ENCODE measurements at places on chromosomes 11 and 22. TPM values are rescaled to one million over a fixed set of nuclear protein-coding genes. Genes with fewer than 3 reads are reported as not detected.

GRCh38 chr11:14218728-14219127 lies 140.3 kb downstream of the RRAS2 start:
- H3K36me3 ChIP-seq, result no peaks in the 10 kb centered on the region
- H3K27me3 ChIP-seq, result no peaks in the 10 kb centered on the region
- no peak overlapping the region for H3K27ac ChIP-seq
- no peak for DNase-seq
- no peaks in the 10 kb centered on the region for H3K4me1 ChIP-seq

DNA sequence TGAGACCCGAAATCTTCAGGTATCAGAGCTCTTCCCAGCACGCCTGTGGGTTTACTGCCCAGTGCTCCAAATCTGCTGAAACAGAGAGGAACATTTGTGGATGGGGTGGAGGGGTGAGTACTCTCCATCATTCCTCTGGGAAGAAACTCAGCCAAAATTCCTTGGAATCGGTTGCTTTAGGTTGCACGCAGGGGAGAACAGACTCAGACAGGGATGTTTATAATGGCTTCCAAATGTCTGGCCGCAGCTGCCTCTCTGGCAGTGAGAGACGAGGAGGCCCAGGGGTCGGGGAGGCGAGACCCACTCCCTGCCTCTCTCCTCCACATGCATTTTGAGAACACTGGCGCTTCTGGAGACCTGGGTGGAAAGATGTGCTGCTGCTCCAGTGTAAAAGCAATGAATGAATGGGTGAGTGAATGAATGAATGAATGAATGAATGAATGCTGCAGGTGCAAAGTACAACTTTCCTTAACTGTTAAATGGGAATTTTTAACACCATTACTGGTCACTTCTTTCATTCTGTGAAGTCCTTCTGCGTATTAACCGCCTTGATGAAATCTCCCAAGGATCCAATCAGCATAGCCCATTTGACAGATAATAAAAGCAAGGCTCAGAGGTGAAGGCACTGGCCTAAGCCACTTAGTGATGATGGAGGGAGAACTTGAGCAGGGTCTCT lies 437.4 kb downstream of the MIAT start:
- H3K4me1 ChIP-seq, result peaks cover 12% of the 10 kb centered on the region
- no peak overlapping the region for H3K4me3 ChIP-seq
- H3K27ac ChIP-seq, result no peak overlapping the region
- H3K36me3 ChIP-seq, result no peaks in the 10 kb centered on the region
- no peaks in the 10 kb centered on the region for H3K27me3 ChIP-seq

DNA sequence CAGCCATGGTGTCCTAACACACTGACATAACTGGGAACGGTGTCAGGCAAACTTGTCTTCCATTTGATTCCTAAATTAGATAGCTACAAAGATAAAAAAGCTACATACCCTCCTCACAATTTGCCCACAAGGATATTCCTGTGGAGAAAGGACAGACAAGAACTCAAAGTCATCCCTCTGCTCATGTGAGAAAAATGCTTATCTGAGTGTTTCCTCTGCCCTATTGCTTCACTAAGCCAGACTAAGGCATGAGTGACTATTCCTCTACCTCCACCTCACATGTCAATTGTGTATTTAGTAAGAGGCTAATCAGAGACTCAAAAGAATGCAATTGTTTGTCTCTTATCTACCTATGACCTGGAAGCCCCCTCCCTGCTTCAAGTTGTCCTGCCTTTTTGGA lies 247.7 kb downstream of the DDX10 start:
- H3K4me3 ChIP-seq, result no peak overlapping the region
- DNase-seq, result no peak
- no peaks in the 10 kb centered on the region for H3K36me3 ChIP-seq
- H3K4me1 ChIP-seq, result no peaks in the 10 kb centered on the region
- no peaks in the 10 kb centered on the region for H3K27me3 ChIP-seq
- H3K27ac ChIP-seq, result no peak overlapping the region

DNA sequence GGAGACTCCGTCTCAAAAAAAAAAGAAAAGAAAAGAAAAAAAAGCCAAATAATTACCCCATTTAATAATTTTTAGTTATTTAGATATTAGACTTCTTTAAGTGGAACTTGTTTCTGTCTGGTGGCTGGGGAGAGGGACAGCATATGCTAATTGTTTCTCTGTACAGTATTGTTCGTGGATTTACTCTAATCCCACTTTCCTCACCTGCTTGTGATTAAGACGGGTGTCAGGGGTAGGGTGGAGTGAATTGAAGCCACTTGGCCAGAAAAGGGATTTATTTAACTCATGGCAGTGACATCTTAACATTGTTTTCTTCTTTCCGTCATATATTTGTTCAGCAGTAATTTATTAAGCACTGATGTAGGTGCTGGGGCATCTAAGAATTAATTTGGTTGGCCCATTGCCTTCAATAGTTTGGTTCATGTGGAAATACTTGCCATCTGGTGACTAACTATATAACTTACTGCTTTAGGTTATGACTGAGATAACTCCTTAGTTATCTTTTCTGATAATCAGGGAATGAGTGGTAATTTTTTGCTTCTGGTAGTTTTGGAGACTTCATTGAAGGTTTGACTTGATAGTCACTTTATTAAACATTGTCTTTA lies 4.6 kb downstream of the TNRC6B start:
- H3K4me3 ChIP-seq, result no peak overlapping the region
- no peaks in the 10 kb centered on the region for H3K36me3 ChIP-seq
- DNase-seq, result no peak

DNA sequence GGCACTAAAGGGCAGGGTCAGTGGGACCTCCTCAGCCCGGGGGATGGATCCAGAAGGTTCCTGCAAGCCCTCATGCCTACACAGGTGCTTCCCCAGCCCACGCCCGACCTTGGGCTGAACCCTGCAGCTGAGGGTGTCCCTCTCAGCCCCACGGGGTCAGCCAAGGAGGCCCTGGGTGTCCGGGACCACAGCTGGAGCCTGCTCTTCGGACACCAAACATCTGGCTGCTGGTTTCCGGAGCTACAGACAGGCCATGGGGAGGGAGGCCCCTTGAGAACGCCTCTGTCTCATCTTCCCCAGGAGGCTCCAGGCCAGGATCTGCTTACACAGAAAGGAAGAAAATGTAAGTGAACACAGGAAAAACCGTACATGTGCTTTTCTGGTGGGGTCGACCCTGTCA lies 355.7 kb downstream of the MN1 start:
- no peaks in the 10 kb centered on the region for H3K36me3 ChIP-seq
- H3K27ac ChIP-seq, result no peak overlapping the region
- H3K4me3 ChIP-seq, result no peak overlapping the region
- H3K4me1 ChIP-seq, result no peaks in the 10 kb centered on the region
- H3K27me3 ChIP-seq, result no peaks in the 10 kb centered on the region

DNA sequence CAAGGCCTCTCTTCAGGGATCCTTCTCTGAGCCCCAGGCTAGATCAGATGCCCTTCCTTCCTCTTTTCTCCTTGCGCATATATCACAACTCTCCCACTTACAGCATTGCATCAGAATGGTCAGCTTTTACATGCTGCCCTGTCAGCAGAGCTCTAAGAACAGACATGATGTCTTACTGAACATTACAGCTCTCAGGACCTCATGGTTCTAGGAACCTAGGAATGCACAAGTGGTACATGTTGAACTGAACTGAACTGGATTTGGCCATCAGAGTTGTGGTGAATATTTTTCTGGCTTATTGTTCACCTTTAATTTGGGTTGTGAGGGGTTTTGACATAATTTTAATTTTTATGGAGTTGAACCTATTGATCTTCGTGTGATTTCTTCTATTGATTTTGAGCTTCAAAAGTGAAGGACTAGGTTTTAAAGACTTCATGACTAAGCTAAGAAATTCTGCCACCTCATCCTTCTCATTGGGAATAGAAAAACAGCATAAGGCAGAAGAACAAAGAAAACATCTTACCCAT lies 37.7 kb upstream of the SPON1 start:
- DNase-seq, result no peak
- H3K4me1 ChIP-seq, result no peaks in the 10 kb centered on the region
- no peaks in the 10 kb centered on the region for H3K36me3 ChIP-seq
- no peaks in the 10 kb centered on the region for H3K27me3 ChIP-seq

DNA sequence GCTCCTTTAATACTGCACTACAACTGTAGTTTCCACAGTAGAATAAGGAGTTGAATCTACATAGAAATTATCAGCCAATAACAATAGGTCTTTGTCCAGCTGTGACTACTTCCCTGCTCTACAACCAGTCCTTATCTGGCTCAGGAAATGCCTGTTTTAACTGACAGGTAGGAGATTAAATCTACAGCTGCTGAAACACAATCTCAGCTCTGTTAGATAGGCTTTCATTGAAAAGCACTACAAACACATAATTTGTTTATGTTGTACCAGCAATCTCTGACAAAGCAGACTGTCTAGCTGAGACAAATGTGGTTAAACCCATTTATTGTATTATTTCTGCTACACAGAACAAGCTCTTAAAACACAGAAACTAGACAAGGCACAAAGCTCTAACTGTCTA lies 230.0 kb downstream of the SOX6 start:
- H3K4me3 ChIP-seq, result no peak overlapping the region
- H3K27me3 ChIP-seq, result no peaks in the 10 kb centered on the region
- H3K36me3 ChIP-seq, result no peaks in the 10 kb centered on the region
- H3K27ac ChIP-seq, result no peak overlapping the region
- no peak for DNase-seq

- no peak overlapping the region for H3K4me3 ChIP-seq
- no peaks in the 10 kb centered on the region for H3K36me3 ChIP-seq
- no peak overlapping the region for H3K27ac ChIP-seq
- peaks cover 42% of the 10 kb centered on the region for H3K4me1 ChIP-seq
- DNase-seq, result no peak
Observed at GRCh38 chr11:46588915-46589314, 4.9 kb downstream of the AMBRA1 start.

DNA sequence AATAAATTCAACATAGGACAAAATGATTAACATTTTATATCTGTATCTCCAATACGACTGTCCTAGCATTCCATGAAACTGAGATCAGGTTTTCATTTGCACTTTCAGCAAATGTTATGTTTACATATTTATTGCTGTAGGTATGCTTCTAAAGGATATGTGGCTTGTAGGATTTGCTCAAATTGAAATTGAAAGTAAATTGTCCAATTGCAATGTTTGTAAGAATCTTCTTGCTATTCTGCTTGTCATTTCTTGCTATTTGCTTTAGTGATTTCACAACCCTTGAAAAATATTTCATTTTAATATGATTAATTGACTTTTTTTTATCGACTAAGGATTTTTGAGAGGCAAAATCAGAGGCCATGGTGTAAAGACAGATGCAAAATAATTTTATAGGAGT lies 904.2 kb upstream of the RAG2 start:
- no peaks in the 10 kb centered on the region for H3K36me3 ChIP-seq
- no peak overlapping the region for H3K4me3 ChIP-seq
- no peak for DNase-seq
- H3K4me1 ChIP-seq, result no peaks in the 10 kb centered on the region

- H3K4me3 ChIP-seq, result no peak overlapping the region
- H3K4me1 ChIP-seq, result no peaks in the 10 kb centered on the region
- no peak overlapping the region for H3K27ac ChIP-seq
Observed at GRCh38 chr11:129593098-129593497, 217.4 kb downstream of the BARX2 start.

DNA sequence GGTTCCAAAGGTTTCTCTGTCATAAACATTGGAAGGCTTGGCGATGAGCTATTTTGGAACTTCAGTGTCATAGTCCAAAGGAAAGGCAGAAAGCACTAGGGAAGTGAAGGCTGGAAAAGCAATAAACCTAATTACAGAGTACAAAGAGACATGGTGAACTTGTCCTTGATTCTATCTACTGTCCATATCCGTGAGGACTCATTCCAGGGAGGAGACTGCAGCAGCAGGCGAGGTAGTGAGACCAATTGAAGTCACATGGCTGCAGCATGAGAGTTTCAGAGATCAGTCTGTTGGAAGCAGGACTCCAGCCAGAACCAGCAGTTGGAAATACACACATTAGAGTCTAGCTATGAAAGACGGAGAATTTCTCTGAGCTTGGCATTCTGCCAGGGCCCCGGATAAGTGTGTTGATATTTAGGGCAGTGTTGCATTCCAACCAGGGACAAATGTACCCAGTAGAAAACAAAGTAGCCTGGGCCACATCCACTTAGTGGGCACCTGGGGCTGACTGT lies 54.1 kb upstream of the ARHGAP42 start:
- peaks cover 20% of the 10 kb centered on the region for H3K4me1 ChIP-seq
- no peak overlapping the region for H3K4me3 ChIP-seq
- no peak overlapping the region for H3K27ac ChIP-seq
- DNase-seq, result peak; percentile 73
- H3K27me3 ChIP-seq, result no peaks in the 10 kb centered on the region

C11orf42 gene
- not detected for total RNA-seq

TMEM151A gene
- total RNA-seq, result 0.36 TPM

TRPM5 gene
- total RNA-seq, result not detected

PES1 gene
- total RNA-seq, result 33.2 TPM

ANO1 gene
- 19.3 TPM for total RNA-seq
